G401 (cell line): ENCODE measurements at places on chromosomes 4 and X.
A peak's percentile ranks its signal among the peaks of the same experiment; 100 is the strongest.

DNA sequence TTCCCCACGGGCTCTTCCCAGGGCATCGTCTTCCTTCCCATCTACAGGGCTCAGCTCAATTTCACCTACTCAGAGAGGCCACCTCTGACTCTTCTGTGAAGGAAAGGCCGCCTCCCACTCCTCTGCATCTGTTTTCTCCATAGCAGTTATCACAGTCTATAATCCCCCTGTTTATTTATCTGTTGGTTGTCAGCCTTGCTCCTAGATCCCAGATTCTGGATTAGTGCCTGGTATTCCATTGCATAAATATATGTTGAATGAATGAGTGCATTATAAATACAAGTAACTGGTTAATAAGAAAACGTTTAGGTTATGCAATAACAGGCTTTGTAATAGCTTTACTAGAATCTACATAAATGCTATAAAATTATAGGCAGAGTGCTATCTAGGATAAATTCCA is 52.9 kb downstream of the NSG1 start:
- no peak for DNase-seq

- DNase-seq: no peak
Measured at GRCh38 chr4:95107635-95108034, 349.9 kb downstream of the BMPR1B start.

DNA sequence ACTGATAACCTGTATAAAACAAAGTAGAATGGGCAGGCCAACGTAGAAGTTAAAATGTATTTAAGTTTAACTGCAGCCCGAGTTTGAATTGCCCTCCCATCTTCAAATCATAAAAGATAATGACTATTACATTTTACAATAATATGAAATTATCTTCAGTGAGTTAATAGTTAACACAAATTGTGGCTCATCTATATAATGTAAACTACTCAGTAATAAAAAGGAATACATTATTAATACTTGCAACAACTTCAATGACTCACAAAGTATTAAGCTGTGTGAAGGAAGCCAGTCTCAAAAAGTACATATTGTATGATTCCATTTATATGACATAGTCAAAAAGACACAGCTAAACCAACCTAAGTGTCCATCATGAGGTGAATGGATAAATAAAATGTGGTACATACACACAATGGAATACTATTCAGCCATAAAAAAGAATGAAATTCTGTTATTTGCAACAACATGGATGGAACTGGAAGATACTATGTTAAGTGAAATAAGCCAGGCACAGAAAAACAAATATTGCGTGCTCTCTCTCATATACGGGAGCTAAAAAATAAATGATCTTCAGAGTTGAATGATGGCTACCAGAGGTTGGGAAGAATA is 7.8 kb downstream of the PLRG1 start:
- DNase-seq: no peak

- no peak for DNase-seq
Measured at GRCh38 chr4:54683616-54684346, 26.0 kb downstream of the KIT start.

- no peak for DNase-seq
Measured at GRCh38 chr4:123819362-123820035, 422.9 kb downstream of the SPRY1 start.

DNA sequence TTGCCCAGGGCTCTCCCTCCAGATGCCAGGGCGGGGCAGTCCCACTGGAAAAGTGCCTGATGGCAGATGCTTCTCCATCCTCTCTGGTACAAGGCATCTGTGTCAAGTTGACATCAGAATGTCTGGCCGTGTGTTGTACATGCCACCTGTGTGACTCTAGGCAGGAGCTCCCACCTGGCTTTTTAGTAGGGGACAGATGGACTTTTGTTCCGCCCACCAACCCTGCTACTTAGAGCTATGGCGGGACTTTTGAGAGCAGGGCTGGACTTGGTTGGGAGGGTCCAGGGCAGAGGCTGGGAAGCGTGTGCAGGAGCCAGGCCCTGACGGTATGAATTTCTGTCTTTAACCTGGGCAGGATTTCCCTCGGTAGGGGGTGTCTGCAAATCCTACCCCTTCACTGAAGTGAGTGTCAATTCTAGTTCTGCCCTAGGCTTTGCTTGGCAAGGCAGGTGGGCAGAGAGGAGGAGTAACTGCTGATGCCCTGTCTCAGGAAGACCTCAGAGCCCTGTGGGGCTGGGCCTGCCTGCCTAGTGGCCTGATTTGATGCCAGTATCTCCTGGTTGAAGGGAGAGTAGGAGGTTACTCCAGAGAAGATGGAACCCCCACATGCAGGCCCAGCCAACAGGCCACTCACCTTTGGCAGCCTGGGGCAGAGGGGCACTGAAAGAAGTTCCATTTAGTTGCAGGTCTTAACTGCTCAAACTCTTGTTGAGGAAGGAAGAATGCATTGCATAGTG is 99.1 kb downstream of the PJA1 start:
- DNase-seq: no peak

DNA sequence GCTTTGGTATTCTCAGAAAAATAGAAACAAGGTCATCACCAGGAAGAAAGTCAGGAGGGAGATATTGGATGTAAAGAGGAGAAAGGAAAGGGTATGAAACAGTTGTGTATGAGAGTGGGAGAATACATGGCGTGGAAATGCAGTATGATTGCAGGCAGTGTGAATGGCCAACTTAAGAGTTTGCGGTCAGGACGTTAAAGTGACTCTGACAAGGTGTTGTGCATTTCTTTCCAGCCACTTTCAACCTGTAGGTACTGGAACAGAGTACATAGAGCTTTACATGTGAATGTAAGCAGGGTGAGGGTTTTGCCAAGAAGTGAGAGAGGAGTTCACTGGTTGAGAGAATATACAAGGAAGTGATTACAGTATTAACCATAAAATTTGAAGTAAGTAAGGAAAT is 15.7 kb downstream of the ATP10D start:
- DNase-seq: no peak

GRCh38 chr4:114673306-114673705 is 74.7 kb downstream of the UGT8 start:
- DNase-seq: no peak

DNA sequence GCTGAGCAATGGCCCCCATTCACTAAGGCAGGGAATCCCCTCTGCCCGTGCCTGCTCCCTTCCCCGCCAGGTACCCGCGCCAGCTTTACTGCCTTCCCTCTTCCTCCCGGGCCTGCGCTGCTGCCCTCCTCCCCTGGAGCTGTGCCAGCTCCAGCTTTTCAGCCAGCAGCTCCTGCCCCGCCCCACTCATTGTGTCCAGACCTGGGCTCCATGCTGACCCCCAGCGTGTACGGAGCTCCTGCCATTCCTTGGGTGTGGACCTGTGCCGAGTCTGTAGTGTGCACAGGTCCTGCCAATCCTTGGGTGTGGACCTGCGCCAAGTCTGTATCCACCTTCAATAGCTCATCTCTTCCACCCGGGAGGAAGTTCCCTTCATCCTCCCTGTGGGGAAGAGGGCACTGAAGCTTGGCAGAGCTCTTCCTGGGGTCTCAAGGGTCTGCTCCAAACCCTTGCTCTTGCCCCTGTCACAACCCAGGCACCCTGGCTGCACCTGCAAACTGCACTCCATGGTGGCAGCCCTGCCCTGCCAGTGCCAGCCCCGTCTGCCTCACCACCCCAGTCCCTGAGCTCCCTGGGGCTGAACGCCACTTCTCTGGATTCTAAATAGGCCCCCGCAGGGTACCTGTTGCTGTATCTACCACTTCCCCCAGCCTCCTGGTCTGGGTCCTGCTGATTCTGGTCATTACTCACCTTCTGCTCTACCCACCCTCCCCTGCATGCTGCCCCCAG is 63.9 kb downstream of the TRMT44 start:
- DNase-seq: peak; percentile 59

DNA sequence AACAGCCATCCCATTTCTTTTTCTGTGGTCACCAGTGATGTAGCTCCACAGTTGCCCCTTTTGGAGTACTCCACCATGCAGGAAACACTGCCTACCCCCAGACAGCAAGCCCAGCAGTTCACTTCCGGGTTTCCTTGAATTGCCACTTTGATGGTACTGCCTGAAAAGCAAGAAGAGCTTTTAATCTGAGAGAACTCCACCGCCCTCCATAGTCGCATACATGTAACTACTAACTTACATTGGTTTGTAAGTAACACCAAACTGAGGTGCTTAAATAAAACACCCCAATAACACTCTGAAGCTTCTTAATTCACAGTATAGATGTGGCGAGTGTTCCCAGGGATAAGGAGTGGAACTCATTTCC is 53.6 kb upstream of the HPSE start:
- no peak for DNase-seq

GRCh38 chr4:143381189-143382118 is 44.8 kb downstream of the GAB1 start:
- no peak for DNase-seq

- no peak for DNase-seq
Measured at GRCh38 chr4:182019148-182019652, 224.0 kb upstream of the TENM3 start.

DNA sequence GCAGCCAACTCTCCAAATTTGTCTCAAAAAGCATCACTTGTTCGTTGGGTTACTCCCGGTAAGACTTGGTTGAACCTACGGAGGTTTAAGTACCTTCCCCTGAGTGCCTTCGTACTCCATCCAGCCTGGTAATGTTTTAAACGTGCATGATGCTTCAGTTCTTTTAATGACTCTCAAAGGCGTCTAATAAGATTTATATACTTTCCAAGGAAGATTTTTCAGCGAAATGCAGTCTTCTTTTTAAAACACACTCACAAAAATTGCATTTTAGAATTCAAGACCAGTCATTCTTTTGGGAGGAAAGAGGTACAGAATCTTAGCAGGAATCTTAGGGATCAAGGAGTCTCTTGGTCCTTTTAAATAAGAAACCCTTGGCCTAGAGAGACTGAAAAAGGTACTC is 430 bp upstream of the TRPC3 start:
- no peak for DNase-seq

GRCh38 chr4:155530857-155531256 is 135.8 kb upstream of the GUCY1A1 start:
- DNase-seq: no peak
